Activated T-helper 1 cell treated with Interleukin-2 at 50 U/mL for 16 hours (primary cell): ENCODE measurements at places on chromosomes 2 and 18.

DNA sequence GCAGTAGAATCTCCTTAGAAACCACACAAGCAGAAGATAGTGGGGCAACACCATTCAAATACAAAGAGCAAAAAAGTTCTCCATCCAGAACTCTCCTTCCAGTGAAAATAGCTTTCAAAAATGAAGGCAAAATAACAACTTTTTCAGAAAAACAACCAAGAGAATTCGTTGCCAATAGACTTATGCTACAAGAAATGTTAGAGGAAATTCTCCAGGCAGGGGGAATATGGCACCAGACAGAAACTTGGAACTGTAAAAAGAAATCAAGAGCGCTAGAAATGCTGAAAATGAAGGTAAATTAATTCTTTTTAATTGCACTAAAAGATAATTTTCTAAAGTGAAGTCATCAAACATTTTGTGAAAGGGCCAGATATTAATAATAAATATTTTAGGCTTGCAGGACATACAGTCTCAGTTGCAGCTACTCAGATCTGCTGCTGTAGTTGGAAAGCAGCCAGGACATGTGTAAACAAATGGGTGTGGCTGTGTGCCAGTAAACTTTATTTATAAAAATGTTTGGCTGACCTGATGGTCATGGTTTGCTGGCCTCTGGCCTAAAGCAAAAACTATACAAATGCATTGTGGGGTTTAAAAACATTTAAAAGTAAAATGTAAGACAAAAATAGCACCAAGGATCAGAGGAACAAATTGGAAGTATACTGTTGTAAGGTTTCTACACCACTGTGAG, 73.7 kb upstream of the TGFA start:
- DNase-seq, result no peak

DNA sequence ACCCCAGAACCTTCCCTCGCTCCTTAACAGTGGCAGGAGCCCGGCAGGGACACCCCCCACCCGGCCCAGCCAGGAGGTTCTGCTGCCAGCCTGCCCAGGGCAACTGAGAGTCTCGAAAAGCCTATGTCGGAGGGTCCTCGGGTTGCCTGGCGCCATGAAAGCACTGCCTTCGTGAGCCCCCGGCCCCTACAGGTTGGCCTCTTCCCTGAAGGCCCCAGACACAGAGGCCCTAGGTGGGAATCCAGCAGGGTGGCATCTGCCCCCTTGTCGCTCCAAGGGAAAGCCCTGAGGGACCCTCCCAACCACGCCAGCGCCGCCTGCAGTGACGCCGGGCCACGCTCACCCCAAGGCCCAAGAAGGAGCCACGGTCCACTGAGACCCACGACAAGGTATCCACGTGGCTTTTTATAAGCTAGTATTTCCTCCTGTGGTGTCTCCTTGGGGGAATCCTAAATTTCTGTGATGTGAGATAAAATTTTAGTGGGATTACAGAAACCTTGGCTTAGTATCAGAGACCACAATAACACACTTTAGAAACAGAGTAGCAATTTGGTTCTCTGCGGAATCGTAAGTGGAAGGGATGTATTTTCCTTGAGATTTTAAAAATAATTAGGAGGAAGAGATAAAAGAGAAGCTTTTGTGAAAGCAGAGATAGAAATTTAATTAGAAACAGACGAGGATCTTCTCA, 138.9 kb downstream of the HDAC4 start:
- no peak for DNase-seq

- no peak for DNase-seq
These were observed 145.7 kb upstream of the GLI2 start for GRCh38 chr2:120589771-120590608.

DNA sequence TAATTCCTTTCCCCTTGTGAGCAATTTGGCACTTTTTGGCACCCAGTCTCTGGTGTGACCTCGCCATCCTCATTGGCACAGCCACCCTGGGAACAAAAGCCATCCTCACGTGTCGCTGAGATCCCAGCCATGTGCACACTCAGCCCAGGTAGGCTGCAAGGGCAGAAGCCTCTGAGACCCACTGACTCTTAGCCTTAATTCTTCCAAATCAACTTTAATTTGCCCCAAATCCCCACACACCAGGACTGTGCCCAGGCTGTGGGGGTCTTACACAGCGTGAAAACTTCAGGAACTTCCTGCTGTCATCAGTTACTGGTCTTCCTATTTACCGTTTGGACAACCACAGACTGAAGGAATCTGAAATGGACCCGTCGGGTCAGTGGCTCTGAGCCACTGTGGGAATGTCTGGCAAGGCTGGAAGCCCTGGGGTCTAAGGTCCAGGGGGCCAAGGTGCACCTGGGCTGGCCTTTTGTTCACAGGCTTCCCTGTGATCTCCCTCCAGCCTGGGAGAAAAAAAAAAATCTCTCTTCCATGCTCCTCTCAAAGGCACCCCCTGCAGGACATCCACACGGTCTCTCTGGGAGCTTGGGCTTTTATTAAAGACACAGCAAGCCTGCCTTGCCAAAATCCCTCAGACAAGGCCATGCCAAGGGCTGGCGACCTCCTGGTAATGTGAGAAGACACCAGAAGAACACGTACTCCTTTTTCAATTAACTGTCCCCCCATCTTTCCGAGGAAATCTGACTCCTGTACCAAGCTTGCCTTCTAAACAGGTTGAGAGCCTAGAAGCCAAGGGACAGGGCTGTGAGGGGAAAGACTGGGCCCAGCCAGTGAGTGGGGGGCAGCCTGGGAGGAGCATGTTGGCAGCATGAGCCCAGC, 42.1 kb upstream of the LAPTM4A start:
- no peak for DNase-seq

DNA sequence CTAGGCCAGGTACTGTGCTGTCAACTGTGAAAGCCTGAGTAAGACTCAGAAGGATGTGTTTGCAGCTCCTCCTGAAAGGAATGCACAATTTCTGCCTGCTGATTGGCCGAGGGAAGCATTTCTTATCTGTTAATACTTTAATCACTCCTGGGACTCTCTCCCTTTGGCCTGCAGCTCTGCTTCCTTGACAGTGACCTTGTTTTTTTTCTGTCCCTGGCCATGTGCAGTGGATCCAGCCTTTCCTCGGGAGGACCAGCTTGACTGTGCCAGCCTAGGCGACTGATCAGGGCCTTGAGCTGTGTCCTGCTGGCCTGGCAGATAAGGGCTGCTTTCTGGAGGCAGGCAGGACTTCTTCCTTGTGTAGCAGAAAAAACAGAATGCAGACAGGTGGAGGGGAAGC, 10.0 kb downstream of the RNF144A start:
- DNase-seq, result no peak

GRCh38 chr18:73888565-73888964, 259.1 kb downstream of the FBXO15 start:
- DNase-seq, result no peak

DNA sequence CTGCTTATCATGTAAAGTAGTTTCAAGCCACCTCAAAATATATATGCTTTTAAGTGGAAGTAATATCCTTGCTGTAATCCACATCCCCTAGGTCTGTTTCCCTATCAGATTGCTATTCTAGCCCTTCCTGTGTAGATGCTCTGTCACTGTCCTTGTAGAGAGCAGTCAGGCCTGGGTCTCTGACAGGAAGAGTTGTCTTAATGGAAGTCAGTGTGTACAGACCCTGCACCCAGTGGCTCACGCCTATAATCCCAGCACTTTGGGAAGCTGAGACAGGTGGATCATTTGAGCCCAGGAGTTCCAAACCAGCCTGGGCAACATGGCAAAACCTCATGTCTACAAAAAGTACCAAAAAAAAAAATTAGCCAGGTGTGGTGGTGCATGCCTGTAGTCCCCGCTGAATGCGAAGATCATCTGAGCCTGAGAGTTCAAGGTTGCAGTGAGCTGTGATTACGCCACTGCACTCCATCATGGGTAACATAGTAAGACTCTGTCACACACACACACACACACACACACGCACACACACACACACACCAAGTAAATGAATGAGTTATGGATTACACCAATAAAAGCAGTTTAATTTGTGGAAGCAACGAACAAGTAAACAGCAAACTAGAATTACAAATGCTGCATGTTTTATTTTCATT, 70.2 kb upstream of the DSC1 start:
- DNase-seq, result no peak

DNA sequence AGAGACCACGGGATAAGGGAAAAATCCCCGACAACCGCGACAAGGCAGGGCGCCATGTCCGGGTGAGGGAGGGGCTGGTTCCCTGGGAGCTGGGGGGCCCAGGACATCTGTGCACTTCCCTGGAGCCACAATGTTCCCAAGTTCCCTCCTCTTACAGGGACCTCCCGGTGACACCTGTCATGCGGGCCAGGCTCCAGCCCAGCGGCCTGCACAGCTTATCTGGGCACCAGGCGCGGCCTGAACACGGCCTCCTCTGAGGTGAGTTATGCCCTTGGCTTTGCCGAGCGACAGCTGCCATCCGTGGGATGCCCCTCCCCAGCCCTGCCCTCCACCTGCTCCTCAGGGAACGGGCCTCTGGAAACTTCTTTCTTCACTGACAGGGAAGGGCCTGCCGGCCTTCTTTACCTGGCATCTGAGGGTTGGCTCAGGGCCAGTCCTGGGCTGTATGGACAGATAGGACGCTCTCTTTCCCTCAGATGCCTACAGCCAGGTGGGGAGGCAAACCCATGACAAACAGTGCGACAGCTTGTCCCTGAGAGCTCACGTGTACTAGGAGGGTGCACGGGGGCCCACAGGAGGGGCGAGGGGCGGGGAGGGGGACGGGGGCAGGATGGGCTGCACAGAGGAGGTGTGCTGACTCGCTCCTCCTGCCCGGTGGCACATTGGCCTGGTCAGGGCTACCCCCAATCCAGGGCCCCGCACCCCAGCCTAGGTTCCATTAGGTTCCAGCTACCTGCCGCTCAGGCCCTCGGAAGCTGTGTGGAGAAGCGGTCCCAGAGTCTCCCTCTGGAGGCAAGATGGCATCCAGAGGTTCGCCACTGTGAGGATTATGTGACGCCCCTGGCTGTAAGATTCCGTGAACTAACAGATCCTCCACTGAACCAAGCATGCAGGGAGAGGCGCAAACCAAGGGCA, 34.9 kb upstream of the HPCAL1 start:
- DNase-seq, result no peak

DNA sequence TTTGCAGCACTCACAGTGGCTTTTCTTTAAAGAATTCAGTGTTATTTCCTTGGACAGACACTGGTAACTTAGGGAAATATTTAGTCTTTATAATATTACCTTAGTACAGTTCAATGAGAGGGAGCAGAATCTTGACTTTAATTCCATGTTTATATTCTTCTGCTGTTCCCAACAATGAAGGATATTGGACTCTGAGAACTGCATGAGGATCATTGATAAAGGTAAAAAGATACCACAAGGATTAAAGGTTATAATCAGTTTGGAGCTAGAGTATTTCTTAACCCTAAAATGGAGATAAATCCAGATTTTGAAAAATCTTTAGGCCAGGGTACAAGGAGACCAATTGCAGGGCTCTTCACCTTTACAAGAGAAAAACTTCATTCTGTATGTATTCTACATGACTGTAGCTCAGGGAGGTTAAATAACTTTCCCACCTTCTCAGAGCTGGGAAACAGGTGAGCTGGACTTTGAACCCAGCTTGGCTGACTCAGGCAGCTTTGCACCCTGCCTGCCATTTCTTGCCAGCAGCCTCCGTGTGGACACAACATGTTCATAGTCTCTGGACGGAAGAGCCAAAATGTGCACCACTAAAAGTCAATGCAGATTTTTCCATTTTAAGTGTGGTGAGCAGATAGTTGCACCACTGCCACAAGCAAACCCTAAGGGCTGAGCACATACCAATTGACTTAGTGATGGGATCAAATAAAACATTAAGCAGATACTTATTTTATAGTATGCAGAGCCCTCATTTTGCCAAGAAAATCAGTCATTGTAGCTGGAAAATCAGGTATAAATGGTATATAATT, 26.7 kb downstream of the UPP2 start:
- DNase-seq, result no peak

GRCh38 chr2:61536180-61536571, 2.0 kb downstream of the XPO1 start:
- DNase-seq, result no peak

GRCh38 chr2:112156152-112156986, 18.2 kb downstream of the FBLN7 start:
- peak; percentile 29 for DNase-seq

GRCh38 chr2:176508374-176508773, 239.1 kb downstream of the MTX2 start:
- DNase-seq, result no peak

- no peak for DNase-seq
These were observed 40.5 kb upstream of the REL start for GRCh38 chr2:60840880-60841279.

GRCh38 chr2:111671426-111672150, 212.4 kb downstream of the ANAPC1 start:
- no peak for DNase-seq

- DNase-seq, result no peak
These were observed 60.7 kb downstream of the WDR7 start for GRCh38 chr18:56711708-56712445.

DNA sequence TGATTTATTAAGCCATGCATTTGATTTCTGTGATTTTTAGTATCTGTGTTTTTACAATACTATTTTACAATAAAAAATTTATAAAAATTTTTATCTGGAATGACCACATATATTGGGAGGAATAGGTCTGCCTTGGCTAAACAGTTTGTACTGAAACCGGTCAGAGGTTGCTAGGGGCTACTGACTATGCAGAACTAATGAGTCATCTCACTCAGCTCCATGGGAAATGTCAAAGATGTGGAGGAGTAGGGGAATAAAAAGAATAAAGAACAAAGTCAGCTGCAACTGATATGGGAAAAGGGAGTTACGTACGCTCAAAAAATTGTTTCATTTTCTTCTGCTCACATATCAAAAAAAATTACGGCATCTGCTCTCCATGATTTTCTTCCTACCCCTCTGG, 8.6 kb upstream of the TMEM163 start:
- DNase-seq, result no peak

DNA sequence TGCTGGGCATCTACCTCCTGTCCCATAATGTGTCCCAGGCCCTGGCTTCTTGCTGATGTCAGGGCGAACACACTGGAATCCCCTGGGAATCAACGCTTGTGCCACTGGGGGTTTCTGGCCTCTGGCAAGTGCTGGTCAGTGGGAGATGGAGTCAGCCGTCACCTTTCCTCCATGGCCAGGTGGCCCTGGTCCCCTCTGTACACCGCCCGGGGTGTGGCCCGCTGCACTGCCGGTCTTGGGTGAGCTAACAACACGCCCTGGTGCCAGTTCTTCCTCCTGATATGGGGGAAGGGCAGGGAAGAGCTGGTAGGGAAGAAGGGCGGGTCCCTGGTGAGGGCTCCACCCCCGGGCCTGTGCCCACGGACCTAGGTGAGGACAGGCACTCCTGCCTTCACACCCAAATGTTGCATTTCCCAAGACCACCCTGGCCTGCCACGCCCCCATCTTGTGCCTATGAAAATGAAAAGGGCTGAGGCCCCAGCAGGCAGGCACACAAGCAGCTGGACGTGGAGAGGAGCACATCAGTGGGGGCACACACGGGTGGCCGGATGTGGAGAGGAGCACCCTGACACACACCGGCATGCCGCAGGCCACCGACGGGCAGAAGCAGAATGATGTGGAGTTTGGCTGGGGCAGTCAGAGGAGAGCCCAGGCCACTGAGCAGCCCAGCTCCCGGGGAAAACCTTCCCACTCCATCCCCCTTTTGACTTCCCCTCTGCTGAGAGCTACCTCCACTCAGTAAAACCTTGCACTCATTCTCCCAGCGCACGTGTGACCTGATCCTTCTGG, 140.5 kb downstream of the ASB1 start:
- DNase-seq, result no peak

GRCh38 chr2:231780123-231780908, 766 bp downstream of the PDE6D start:
- no peak for DNase-seq
